Hematopoietic multipotent progenitor cell (in vitro differentiated cells): ENCODE measurements at places on chromosomes 3 and 15.

GRCh38 chr3:49882166-49882565, 12.5 kb upstream of the CAMKV start:
- no peak for DNase-seq

DNA sequence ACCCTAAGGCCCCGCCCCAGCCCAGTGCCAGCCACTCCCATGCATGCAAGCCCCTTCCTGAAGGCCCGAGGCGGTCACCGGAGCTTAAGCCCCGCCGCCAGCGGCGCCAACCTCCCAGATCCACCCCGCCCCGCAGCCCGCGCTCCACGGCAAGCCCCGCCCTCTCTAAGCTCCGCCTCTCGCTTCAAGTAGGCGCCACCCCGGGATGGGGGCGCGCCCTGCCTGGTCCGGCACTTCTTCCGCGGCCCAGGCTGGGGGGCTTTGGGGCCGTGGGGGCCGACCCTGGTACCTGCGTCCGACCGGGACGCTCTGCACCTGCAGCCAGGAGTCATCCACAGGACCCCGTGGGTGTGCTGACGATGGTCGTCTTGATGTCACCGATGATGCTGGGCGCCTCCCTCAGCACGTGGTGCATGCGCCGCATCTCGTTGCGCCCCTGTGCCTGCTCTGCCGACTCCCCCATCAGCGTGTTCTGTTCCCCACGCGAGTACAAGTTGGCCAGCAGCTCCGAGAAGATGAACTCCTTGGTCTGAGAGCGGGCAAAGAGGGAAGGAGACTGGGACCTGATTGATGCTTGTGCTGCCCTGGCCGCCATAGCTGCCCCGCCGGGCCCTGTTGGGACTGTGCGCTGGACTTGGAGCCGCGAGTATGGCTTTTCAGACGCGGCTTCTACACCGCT, 26.1 kb upstream of the CSPG4 start:
- DNase-seq, result peak; percentile 67

- DNase-seq, result no peak
These were observed at the start of gene MGLL for GRCh38 chr3:127822041-127822681. MGLL (minus strand) TSS chr3:127822515; CDS start chr3:127822318, 197 bp downstream.

GRCh38 chr3:129399895-129400357, 28.5 kb downstream of the EFCAB12 start:
- DNase-seq, result no peak

DNA sequence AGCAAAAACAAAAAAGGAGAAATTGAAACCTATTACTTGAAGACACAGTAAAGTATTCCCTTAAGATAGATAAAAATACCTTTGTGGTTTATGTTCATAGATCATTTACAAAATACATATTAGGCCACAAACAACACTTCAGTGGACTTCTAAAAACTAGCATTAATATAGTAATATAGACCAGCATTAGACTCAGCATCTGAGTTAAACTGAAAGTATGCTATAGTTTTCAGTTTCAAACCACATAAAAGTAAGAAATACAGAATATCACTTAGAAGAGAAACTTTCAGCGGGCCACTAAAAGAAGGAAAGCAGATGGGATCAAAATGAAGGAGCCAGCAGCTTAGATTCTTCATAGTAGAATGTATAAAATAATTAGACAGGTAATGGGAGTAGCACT, 86.6 kb downstream of the MSL2 start:
- DNase-seq, result no peak

DNA sequence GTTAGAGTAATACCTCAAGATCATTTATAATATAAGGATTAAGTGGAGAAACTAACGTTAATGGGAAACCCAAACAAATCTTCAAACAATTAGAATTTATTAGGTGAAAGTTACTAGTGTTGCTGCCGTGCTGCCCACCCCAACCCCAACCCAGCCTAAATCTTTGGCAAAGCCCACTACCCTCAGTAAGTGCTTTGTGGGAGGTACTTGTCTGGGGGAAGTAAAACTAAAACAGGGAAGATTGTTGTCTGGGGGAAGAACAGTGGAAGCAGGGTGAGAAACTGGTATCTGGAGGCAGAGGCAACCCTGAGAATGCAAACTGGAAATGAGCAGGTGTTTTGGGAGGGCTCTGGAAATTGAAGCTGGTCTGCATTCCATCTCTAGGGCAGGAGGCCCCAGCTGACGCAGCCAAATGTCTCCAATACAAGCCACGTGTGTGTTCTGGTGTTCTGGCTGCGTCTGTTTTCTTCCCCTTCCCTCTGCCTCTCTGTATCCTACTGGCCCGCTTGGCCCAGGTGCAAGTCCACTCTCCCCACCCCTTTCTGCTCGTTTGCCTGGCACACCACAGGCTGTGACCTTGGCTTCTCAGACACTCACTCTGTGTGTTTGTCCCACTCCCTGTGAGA, 32.7 kb downstream of the FEM1B start:
- no peak for DNase-seq

GRCh38 chr15:90151989-90152645, 49.0 kb upstream of the SEMA4B start:
- no peak for DNase-seq

DNA sequence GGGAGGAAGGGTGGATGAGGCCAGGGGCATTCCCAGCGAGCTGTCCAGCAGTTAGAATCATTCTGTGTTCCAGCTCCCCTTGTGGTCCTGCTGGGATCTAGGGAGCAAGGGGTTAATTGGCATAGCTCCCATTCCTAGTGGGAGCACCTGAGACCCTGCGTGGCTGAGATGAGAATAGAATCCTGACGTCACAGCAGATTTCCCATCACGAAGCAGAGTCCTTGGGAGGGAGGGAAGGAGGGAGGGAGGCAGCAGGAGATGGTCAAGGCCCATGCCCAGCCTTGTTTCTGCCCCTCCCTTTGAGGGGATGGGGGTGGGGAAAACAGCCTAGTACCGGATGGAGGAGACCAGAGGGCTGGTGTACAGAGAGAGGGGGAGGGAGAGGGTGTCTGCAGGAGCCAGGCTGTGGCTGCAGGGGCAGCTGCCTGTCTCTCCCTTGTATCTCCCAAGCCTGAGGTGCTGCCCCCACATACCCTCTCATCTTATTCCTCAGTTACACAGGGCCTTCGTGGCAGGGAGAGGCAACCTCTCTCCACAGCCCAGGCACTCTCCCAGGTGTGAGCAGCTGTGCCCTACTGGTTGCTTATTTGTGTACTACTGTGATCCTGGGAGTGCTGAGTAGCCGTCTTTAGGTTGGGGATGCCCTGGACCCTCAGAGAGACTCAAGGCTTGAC, 5.4 kb downstream of the TYRO3 start:
- no peak for DNase-seq

DNA sequence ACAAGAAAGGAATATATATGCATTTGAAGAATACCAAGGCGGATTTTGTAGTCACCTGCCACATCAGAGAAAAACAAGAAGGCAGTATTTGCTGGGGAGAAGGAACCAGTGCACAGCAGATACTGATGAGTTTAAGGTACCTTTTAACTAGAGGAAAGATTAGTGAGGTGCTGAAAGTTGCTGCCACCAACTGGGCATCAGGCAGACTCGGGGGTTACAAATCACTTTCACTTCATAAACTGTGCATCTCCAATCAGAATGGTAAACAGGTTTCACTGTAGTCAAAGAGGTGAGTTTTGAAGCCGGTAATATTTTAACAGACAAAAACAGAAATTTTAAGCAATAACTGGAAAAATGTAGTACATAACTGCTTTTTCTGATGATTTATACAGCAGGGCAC, 4.1 kb downstream of the FBN1 start:
- DNase-seq, result peak; percentile 60

DNA sequence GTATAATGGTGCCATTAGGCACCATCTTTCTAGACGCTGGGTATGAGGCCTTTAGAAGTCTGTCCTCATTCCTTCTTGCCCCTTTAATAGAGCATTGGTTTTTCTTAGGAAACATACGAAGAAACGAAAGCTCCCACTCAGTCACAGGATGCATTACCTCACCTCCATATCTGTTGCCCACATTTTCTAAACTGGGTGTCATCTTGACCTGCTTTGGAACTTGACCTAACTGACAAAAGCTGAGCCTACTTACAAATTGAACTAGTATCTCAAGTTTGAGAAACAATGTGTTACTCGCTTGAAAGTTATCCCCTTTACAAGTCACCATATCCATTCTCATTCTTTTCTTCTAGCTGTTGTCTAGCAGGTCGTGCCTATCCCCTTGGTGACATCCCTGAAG, 102.7 kb downstream of the VPS8 start:
- DNase-seq, result no peak

DNA sequence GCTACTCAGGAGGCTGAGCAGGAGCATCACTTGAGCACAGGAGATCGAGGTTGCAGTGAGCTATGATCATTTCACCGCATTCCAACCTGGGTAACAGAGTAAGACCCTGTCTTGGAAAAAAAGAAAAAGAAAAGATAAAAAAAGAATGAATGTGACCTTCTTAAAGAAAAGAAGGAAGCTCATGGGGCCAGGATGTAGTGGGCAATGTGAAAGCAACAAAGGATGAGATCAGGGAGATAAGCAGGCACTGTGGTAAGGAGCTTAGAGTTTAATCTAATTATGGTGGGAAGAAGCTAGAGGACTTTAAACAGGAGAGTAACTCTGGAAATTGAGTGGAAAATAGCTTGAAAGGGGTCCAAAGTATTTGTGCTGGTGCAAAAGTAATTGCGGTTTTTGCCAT, 231.6 kb upstream of the UBE2E2 start:
- DNase-seq, result peak; percentile 48

- peak; percentile 5 for DNase-seq
These were observed 40.3 kb downstream of the KCNAB1 start for GRCh38 chr3:156160647-156161046.

GRCh38 chr15:88992216-88992615, 79.0 kb upstream of the MFGE8 start:
- no peak for DNase-seq

- DNase-seq, result peak; percentile 33
These were observed 40.4 kb downstream of the DNAJB8 start for GRCh38 chr3:128426128-128426921.

DNA sequence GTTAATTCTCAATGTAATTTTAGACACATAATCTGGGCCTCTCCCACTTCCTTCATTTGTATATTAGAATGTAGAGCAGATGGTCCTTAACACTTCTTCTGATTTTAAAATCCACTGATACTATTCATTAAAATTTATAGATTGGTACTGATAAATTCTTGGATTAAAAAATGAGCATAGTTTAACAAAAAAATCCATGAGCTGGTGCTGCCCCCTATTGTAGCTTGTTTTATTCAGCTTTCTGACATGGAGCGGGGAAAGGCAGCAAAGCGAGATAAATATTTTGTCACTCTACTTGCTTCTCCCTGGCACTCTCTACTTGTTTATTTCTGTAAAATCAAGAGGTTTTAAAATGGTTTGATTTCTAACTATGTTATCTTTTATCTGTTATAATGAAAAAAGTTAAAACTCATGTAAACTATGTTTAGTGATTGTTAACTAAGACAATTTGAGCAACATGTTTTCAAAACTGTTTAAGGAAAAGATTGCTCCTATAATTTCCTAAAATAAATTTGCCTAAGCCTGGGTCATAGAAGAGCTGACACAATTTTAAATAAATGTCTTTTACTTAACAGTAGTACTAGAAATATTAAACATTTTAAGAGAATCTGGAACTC, 26.5 kb upstream of the PLOD2 start:
- peak; percentile 49 for DNase-seq

GRCh38 chr15:50890751-50891150, 17.7 kb upstream of the AP4E1 start:
- DNase-seq, result no peak

DNA sequence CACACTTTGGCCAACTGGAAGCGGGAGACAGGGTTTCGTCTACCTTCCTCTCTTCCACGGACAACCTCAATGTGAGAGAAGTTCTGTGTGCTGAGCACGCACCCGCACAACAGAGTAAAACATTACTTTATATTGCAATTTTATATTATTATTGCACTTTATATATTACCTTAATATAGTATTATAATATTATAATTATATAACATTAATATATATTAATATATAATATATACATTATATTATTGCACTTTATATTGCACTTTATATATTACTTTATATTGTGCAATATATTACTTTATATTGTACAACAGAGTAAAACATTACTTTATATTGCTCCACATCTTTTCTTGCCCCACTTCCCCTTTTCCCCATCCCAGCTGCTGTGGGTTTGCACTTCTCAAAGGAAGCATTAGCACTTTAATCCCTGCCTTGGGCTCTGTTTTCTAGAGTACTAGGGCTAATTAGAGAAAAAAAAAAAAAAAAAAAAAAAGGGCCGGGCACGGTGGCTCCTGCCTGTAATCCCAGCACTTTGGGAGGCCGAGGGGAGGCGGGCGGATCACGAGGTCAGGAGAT, 76.4 kb upstream of the SLC4A7 start:
- DNase-seq, result no peak

DNA sequence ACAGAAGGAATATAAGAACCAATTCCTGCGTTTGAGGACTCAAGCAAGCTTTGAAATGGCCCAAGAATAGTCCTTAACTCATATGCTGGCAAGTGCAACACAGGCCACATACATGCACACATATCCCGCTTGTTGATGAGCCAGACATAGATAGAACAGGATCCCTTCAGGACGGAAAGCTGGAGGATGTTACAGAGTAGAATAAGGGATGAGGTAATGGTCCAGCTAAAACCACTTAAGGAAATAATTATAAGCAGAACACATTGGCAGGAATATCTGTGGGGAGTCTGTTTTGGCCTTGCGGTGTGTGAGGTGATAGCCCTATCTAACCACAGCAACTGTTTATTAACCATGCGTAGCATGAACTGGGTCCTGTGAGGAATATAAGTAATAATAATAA, 25.0 kb downstream of the SCG3 start:
- DNase-seq, result no peak

- DNase-seq, result no peak
These were observed 40.5 kb downstream of the IGF2BP2 start for GRCh38 chr3:185784317-185784716.

DNA sequence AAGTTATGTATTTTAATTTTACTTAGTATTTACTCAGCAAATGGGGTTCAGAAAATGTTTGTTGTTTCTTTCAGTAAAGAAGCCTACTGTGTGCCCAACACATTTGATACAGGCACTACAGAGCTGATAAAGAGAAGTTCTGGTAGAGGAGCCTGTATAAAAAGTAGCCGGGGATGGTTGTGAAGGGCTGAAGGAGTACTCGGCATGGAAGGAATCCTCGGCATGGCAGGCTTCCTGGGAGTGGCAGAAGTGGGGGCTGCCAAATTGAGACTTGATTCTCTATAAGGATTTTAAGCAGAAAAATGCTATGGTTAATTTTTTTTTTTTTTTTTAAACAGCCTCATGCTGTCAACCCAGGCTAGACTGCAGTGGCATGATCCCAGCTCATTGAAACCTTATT, 9.3 kb downstream of the ARL13B start:
- DNase-seq, result no peak

- no peak for DNase-seq
These were observed 168.3 kb upstream of the TSC22D2 start for GRCh38 chr3:150239766-150240165.

DNA sequence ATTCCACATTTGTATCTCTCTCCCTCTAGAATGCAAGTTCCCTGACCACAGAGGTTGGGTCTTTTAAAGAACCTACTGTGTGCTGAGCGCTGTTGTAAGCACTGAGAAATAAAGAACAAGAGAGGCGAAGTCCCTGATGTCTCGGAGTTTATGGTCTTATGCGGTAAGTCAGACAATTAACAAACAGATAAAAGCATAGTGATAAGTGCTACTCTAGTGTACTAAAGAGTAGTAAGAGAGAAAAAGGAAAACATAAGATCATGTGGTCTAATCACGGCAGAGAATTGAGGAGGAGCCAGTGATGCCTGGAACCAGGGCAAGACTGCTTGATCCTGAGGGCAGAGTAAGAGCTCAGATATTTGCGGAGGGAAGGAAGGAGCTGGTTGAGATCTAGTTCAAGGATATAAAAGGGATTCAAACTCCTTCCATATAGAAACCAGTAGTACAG, 29.8 kb upstream of the TSC22D2 start:
- DNase-seq, result no peak

- no peak for DNase-seq
These were observed 19.9 kb downstream of the TTC21A start for GRCh38 chr3:39127269-39127907.

- DNase-seq, result no peak
These were observed 170.8 kb downstream of the IGSF11 start for GRCh38 chr3:118863731-118864322.
